ENCODE measurements at places on chromosomes 4 and X.

- no peaks in the 10 kb centered on the region for H3K36me3 ChIP-seq
- no peaks in the 10 kb centered on the region for H3K27me3 ChIP-seq
- no peak overlapping the region for H3K27ac ChIP-seq
- no peaks in the 10 kb centered on the region for H3K4me1 ChIP-seq
- no peak for DNase-seq
- no peak overlapping the region for H3K4me3 ChIP-seq
These were observed 103.5 kb downstream of the MID1 start for GRCh38 chrX:10516781-10517322.

DNA sequence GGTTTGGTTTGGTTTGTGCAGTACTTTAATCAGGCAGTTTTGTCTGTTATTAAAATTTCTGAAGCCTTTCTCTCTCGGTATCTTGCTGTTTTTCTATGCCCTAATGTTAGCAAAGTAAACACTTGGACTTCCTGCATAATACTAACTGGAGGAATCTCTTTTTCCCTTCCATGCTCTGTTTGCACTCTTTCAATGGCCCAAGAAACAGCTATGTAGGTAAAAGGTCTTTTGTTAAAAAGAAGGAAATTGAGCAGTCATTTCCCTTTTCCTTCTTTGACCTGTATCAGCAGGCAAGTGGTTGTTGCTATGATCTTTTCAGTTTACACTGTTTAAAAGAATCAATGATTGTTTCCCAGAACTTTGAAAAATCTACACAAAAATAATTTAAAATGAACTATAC lies 82.7 kb downstream of the CCSER1 start:
- H3K4me1 ChIP-seq = peaks cover under 1% of the 10 kb centered on the region
- no peak for DNase-seq
- H3K27ac ChIP-seq = no peak overlapping the region
- H3K36me3 ChIP-seq = no peaks in the 10 kb centered on the region
- H3K4me3 ChIP-seq = no peak overlapping the region
- no peaks in the 10 kb centered on the region for H3K27me3 ChIP-seq

- no peaks in the 10 kb centered on the region for H3K27me3 ChIP-seq
- 0 out of 2 replicates have a peak, but pooled peaks cover 1% of the 10 kb centered on the region for H3K4me1 ChIP-seq
These were observed 650.8 kb downstream of the PCDH7 start for GRCh38 chr4:31370866-31371465.

DNA sequence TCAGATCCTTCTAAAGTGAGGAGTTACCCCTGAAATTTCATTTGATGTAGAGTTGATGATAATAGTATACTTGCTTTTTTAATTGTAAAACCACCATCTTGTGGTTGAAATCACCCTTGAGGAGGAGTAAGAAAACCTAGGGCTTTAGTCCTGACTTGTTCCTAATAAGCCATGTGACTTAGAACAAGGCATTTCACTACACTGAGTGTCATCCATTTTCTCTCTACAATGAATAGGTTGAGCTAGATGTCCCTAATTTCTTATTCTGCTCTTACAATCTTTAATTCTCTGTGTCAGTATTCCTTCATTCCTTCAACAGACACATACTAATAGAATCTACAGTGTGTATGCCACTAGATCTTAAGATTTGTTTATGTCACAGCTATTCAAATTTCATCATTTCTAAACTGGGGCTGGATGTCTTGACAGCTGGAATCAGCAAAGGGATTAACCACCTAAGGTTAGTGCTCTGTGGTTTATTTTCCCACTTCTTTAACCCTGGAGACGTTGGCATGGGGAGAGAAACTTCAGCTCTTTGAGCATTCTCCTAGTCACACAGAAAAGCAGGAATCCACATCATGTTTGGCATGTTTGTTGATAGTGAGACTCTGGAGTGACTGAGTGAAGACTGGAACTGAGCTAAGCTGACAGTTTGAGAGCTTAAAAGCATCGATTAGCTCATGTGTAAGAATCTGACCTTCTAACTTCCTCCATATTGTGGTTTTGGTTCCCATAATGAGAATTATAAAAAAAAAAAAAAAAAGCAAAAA lies 246.3 kb downstream of the NDST4 start:
- H3K36me3 ChIP-seq = no peaks in the 10 kb centered on the region
- no peaks in the 10 kb centered on the region for H3K4me1 ChIP-seq
- DNase-seq = no peak
- no peak overlapping the region for H3K27ac ChIP-seq
- H3K4me3 ChIP-seq = no peak overlapping the region
- no peaks in the 10 kb centered on the region for H3K27me3 ChIP-seq

- H3K4me1 ChIP-seq = peaks cover 31% of the 10 kb centered on the region
- H3K27ac ChIP-seq = no peak overlapping the region
- H3K36me3 ChIP-seq = no peaks in the 10 kb centered on the region
- no peak for DNase-seq
- no peaks in the 10 kb centered on the region for H3K27me3 ChIP-seq
These were observed 112.2 kb downstream of the ZAR1 start for GRCh38 chr4:48602222-48602621.

DNA sequence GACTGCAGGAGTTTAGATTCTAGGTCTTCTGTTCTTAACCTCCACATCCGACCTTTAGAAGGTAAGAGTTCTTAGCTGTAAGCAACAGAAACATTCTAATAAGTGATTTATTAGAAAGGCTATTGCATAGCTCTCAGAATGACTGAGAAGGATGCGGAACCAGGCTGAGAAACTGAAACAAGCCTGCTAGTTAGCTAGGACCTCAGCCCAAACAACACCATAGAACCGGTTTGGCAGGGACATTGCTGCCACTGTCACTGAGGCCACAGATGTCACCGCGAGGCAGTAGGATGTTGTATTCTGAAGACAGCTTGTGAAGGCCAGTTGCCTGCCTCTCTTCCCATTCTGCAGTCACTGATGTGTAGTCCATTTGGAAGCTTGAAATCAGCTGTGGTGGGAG lies 160.0 kb upstream of the ARX start:
- H3K4me1 ChIP-seq = no peaks in the 10 kb centered on the region
- H3K36me3 ChIP-seq = no peaks in the 10 kb centered on the region
- H3K27ac ChIP-seq = no peak overlapping the region
- no peak overlapping the region for H3K4me3 ChIP-seq
- no peak for DNase-seq

GRCh38 chrX:16727637-16728036 lies 8.2 kb downstream of the SYAP1 start:
- H3K36me3 ChIP-seq = peaks cover 1% of the 10 kb centered on the region
- H3K27me3 ChIP-seq = no peaks in the 10 kb centered on the region
- H3K27ac ChIP-seq = no peak overlapping the region

DNA sequence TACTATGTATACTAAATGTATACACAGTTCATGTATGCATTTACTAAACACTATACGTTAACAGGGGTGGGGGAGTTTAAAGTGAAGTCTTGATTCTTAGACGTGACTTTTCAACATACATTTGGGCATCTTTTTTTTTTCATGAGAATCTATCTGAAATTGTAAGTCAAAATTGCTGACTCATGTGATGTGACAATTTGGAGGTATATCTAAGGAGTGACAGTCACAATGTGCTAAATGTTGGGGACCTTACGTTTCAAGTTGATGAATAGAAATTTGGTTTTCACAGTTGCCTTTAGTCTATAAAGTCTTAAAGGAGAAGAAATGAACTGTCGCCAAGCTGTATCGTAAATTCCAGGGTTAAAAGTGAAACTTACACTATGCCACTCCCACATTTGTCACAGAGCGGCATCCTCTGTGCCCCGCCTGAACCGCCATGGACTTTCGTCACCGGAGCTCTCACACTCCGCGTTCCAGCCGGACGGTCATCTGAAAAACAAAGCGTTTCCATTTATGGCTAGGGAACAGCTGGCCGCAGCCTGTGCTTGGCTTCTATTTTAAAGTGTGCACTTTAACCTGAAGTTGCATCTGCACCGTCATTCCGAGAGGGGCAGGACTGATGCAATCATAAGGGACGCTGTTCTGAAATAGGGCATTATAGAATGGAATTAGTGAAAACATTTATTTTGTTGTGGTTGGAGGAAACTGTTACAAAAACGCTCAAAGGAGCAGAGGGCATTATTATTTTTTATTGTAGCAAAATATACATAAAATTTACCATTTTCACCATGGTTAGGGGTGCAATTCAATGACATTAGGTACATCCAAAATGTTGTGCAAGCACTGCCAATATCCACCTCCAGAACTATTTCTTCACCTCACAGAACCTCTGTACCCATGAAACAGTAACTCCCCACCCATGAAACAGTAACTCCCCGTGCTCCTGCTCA lies 30.9 kb downstream of the PDLIM3 start:
- H3K36me3 ChIP-seq = no peaks in the 10 kb centered on the region
- H3K4me3 ChIP-seq = peak overlapping the region; percentile 26
- DNase-seq = peak; percentile 90
- peaks cover 12% of the 10 kb centered on the region for H3K4me1 ChIP-seq
- H3K27ac ChIP-seq = peak overlapping the region; percentile 86
- no peaks in the 10 kb centered on the region for H3K27me3 ChIP-seq

GRCh38 chrX:40152741-40153344 lies 55.1 kb upstream of the BCOR start:
- H3K4me1 ChIP-seq = 0 out of 2 replicates have a peak, but pooled peaks cover 4% of the 10 kb centered on the region
- no peak for DNase-seq
- H3K27me3 ChIP-seq = no peaks in the 10 kb centered on the region

GRCh38 chr4:27894951-27895350 lies 1034.3 kb downstream of the STIM2 start:
- no peak overlapping the region for H3K27ac ChIP-seq
- H3K4me3 ChIP-seq = no peak overlapping the region
- no peaks in the 10 kb centered on the region for H3K27me3 ChIP-seq
- no peak for DNase-seq
- H3K4me1 ChIP-seq = no peaks in the 10 kb centered on the region
- H3K36me3 ChIP-seq = no peaks in the 10 kb centered on the region

DNA sequence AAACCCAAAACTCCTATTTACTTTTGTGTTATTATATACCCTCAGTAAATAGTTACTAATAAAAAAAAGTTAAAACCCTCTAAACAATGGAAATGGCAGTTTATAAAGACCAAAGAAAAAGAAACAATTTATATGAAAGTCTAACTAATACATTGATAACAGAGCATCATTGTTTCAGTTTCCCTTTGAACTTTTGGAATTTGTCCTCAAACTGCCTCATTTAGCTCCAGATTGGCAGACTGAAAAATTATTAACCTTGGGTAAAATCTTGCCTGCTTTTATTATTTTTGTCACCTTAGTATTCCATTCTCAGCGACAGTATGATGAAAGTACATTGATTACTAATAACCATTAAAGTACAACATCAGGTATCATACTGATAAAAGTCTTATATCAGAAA lies 124.0 kb downstream of the PDE5A start:
- H3K4me3 ChIP-seq = no peak overlapping the region
- DNase-seq = no peak
- no peak overlapping the region for H3K27ac ChIP-seq
- no peaks in the 10 kb centered on the region for H3K27me3 ChIP-seq
- peaks cover 26% of the 10 kb centered on the region for H3K4me1 ChIP-seq

GRCh38 chrX:11588097-11588496 lies 77.6 kb downstream of the ARHGAP6 start:
- H3K4me1 ChIP-seq = no peaks in the 10 kb centered on the region
- no peaks in the 10 kb centered on the region for H3K36me3 ChIP-seq
- no peak for DNase-seq
- H3K27ac ChIP-seq = no peak overlapping the region
- H3K27me3 ChIP-seq = no peaks in the 10 kb centered on the region
- no peak overlapping the region for H3K4me3 ChIP-seq

GRCh38 chr4:5711479-5712184 lies 631 bp downstream of the EVC start:
- no peaks in the 10 kb centered on the region for H3K27me3 ChIP-seq
- no peaks in the 10 kb centered on the region for H3K36me3 ChIP-seq
- DNase-seq = no peak
- no peak overlapping the region for H3K4me3 ChIP-seq

- H3K4me1 ChIP-seq = no peaks in the 10 kb centered on the region
- no peaks in the 10 kb centered on the region for H3K27me3 ChIP-seq
- no peak overlapping the region for H3K4me3 ChIP-seq
- no peak overlapping the region for H3K27ac ChIP-seq
- no peaks in the 10 kb centered on the region for H3K36me3 ChIP-seq
- DNase-seq = no peak
These were observed 93.0 kb upstream of the ANK2 start for GRCh38 chr4:112956484-112956896.

- no peaks in the 10 kb centered on the region for H3K4me1 ChIP-seq
- H3K36me3 ChIP-seq = no peaks in the 10 kb centered on the region
- no peaks in the 10 kb centered on the region for H3K27me3 ChIP-seq
These were observed 6.1 kb downstream of the NALF2 start for GRCh38 chrX:69510137-69510715.

GRCh38 chr4:149113804-149114430 lies 671.7 kb upstream of the NR3C2 start:
- H3K4me3 ChIP-seq = no peak overlapping the region
- no peak overlapping the region for H3K27ac ChIP-seq
- no peaks in the 10 kb centered on the region for H3K27me3 ChIP-seq
- H3K4me1 ChIP-seq = no peaks in the 10 kb centered on the region
- H3K36me3 ChIP-seq = no peaks in the 10 kb centered on the region

Data from Caco-2 (cell line).